ENCODE measurements at places on chromosomes 1 and 21.

DNA sequence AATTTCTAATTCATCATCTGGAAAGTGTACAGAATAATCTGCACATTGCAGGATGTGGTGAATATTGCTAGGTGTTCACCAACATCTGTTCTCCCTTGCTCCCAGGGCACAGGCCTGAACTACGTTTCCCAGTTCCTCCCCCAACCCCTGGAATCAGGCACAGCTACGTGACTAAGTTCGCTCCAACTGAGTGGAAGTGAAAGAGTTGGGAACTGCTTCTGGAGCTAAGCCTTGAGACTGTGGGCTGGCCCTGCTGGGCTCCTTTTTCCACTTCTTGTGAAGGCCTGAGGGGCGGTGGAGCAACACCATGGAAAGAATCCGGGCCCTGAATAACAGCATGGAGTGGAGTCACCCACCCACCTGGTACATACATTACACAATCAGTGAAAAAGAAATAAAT is 534.6 kb downstream of the SMYD3 start:
- no peak for DNase-seq

GRCh38 chr21:19463966-19464365 is 1060.4 kb upstream of the TMPRSS15 start:
- DNase-seq, result no peak

DNA sequence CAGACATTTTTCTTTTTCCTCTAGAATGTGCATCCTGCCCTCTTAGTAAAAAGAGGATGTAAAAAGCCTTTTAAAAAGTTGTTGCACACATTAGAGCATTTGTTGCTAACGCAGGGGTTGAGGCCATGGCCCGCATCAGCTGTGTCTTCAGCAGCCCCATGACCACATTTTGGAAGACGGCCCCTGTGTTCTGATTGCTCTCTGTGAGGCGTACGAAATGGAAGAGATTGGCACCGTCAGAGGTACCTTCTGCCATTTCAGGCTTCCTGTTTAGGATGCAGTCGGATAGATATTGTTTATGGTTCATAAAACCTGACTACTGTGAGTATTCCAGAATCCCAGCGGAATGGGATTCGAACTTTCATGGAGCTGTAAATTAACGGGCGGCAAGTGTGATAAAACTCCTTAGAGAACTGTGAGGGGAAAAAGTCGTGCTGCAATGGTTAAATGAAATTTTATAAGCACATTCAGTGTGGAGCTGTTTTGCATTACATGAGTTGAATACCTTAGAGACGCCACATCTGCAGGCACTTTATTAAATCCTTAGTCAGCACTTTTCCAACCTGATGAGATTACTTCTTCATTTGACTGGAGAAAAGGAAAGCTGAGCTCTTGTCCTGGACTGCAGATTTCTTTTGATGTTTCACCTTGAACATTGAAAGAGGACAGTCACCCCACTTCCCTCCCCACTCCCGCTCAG is 273.9 kb downstream of the TM2D1 start:
- DNase-seq, result no peak

DNA sequence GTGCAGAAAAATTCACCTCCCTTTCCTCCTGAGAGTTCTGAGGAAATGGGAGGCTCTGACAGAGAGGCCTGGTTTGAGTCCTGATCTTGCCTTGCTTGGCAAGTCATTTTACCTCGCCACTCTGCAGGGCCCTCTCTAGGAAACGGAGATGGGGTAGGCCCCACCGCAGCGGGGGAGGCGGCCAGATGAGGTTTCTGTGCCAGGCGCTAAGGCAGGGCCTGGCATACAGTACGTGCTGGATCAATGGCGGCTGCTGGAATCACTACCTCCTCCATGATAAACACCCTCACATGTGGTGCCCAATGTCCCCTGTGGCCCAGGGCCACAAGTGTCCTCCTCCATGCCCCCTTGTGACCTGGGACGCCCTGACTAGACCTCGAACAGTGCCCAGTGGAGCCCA is 499 bp upstream of the PLEKHG5 start:
- no peak for DNase-seq

DNA sequence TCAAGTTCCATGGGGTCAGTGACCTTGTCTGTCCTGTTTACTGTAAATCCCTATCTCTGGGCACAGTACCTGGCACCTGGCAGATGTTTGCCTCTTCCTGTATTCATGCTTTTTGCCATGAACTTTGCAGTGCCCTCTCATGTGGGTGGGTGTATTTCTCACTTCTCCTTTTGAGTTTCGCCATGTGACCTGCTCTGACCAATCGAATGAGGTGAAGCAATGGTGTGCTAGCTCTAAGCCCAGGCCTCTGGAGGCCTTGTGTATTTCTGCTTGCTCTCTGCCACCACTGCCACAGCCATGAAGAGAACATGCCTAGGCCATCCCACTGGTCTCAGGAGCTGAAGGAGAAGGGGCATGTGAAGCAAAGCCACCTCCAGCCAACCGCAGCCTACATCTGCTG is 185.5 kb upstream of the ZC3H12A start:
- DNase-seq, result no peak

GRCh38 chr1:176919386-176920378 is 244.8 kb downstream of the ASTN1 start:
- no peak for DNase-seq

GRCh38 chr1:162145280-162145965 is 75.9 kb downstream of the NOS1AP start:
- DNase-seq, result no peak

- no peak for DNase-seq
Measured at GRCh38 chr1:47532921-47533792, 95.3 kb downstream of the FOXD2 start.

DNA sequence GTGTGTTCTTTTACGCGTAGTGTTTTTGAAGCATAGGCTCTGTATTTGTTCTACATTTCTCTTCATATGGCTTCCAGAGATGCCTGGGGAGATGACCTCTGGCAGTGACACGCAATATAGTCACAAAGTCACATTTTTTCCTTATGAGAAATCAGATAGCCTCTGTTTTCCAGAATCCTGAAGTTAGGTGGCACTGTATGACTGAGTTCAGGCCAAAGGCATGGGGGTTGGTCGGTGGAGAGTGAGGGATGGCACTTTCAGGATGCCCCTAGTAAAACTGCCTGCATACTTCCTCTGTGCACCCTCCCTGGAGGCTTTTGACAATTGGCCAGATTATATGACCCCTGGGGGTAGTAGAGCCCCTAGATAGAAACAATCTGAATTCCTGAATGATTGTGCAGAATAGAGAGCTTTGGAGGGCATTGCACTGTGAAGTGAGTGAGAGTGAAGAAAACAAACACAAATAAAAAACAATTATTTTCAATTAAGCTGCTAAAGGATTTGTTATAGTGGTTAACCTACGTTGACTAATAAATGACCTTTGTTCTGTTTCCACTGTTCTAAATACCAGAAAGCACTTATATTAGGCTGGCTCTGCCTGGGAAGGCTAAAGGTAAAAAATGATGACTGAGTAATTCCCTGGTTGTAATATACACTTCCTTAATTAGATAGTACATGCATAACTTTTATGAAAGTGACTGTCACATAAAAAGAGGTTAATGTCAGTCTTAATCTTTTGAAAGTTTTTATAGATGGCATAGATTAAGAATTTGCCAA is 1660.8 kb downstream of the PLA2G4A start:
- no peak for DNase-seq

DNA sequence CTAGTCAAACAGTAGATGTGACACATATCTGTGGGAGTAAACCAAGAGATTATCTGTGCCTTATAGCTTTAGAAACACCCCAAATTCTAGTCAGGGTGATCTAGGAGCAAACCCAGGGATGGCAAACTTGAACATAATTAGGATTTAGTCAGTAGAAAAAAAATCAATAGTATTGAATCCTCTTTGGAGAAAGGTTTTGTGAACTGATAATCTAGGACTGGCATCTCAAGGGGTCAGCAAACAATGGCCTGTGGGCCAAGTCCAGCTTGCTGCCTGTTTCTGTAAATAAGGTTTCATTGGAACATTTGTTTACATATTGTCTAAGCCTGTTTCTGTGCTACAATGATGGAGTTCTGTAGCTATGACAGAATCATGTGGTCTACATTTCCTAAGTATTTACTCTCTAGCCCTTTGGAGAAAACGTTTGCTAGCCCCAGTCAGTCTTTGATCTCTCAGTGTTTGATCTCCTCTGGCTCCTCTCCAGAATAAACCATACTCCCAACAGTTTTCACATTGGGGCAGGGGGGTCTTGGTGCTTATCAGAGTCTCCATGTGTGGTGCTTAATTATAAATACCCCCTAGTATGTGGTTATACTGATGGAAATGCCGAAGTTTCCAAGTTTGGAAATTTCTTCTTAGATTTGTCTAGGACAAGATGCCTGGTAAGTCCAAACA is 385.8 kb downstream of the NTNG1 start:
- DNase-seq, result no peak

DNA sequence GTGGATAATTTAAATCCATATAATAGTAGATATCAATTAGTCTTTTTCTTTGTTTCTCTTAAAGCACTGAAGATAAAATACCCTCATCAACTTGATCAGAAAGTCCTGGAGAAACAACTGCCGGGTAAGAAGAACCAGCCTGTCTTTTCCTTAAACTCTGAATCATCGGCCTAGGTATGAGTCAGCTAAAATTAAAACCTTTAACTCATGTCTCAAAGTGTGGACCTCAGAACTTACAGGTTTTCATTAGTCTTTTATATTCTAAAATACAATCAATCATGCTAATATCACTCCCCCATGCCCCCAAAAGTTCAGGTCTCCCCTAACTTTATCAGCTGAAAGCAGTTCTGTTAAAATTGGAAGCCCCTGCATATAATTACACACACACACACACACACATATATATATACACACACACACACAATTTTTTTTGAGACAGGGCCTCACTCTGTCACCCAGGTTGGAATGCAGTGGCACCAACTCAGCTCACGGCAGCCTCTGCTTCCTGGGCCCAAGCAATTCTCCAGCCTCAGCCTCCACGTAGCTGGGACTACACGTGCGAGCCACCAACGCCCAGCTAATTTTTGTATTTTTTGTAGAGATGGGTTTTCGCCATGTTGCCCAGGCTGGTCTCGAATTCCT is 61.3 kb downstream of the B3GALNT2 start:
- DNase-seq, result no peak

GRCh38 chr1:12201352-12202189 is 28.3 kb upstream of the VPS13D start:
- DNase-seq, result no peak

DNA sequence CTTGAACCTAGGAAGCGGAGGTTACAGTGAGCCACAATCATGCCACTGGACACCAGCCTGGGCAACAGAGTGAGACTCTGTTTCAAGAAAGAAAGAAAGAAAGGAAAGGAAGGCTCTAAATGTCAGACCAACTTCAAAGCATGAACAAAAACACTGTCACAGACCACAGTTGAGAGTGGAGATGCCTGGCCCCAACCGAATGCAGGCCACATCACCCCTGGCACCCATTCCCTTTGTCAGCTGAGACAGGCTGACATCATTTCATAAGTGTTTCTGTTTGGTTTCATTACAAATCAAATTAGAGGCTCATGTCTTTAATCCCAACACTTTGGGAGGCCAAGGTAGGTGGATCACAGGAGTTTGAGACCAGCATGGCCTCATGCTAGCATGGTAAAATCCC is 28.6 kb upstream of the NADK start:
- no peak for DNase-seq

DNA sequence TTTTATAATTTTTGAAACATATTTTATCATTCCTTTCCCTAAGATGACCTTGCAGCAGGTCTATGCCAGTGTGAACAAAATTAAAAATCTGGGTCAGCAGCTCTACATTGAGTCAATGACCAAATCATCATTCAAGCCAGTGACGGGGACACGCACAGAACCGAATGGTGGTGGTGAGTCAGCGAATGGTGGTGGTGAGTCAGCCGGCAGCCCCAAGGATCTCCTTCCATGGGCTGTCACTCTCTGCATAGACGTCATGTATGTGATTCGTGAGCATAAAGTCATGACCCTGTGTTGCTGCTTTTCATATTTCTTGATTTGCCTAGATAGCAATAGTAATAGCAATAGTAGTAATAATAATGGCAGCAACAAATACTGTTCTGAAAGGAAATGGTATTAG is 26.3 kb downstream of the PER3 start:
- DNase-seq, result no peak

- no peak for DNase-seq
Measured at GRCh38 chr1:173562813-173563212, 40.1 kb downstream of the SLC9C2 start.

DNA sequence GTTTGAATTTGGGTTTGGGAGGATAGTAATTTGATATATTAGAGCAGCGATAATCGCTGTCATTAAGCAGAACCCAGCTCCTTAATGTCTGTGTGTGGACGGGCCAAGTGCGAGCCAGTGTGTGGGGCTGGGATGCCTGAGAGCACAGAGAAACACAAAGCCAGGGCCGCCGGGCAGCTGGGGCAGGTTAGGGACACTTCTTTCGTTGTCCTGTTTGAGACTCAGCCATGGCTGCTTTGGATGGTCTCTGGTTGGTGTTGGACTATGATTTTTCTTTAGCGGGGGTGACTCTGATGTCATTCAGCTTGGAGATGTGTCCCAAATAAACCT is 33.4 kb downstream of the ABCG1 start:
- no peak for DNase-seq

GRCh38 chr1:20212685-20213331 is 26.5 kb upstream of the PLA2G2C start:
- DNase-seq, result peak; percentile 4

GRCh38 chr1:206578068-206578977 is 33.9 kb downstream of the EIF2D start:
- no peak for DNase-seq

- DNase-seq, result no peak
Measured at GRCh38 chr21:16570171-16570570, 840.4 kb downstream of the USP25 start.

DNA sequence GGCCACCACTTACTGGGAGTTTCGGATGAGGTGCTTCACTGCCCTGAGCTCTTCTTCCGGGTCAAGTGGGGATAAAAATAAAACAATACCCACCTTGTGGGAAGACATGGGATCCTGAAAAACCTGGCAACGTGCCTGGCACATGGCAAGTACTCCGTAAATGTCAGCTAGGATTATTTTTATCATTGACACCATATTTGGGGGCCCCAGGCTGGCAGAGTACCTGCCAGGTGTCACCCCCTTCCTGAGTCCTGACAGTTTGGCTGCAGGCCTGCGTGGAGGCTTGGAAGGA is 9.2 kb upstream of the EPHA2 start:
- DNase-seq, result no peak

GRCh38 chr21:39022466-39022862 is 160.8 kb downstream of the PSMG1 start:
- DNase-seq, result no peak

DNA sequence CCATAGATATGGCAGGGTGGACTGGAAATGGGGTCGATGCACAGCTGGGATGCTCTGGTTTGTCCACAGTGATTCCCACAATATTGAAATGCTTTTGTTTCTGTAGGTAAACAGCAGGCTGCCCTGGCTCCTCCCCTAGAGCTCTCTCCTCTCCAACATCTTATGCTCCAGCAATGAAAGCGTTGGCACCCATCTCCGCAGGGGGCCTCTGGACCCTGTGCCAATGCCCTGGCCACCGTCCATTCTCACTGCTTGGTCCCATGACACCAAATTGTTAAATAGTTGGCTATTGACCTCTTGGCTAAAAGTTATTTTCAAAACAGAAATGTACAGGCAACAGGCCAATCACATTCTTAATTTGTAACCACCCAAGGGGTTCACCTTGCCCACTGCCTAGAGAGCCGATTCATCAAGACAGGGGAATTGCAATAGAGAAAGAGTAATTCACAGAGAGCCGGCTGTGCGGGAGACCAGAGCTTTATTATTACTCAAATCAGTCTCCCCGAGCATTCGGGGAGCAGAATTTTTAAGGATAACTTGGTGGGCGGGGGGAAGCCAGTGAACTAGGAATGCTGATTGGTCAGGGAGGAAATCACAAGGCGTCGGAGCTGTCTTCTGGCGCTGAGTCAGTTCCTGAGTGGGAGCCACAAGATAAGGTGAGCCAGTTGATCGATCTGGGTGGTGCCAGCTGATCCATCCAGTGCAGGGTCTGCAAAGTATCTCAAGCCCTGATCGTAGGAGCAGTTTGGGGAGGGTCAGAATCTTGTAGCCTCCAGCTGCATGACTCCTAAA is 76.9 kb upstream of the B3GALT5 start:
- DNase-seq, result no peak
